ENCODE measurements at places on chromosomes 5 and 9.

DNA sequence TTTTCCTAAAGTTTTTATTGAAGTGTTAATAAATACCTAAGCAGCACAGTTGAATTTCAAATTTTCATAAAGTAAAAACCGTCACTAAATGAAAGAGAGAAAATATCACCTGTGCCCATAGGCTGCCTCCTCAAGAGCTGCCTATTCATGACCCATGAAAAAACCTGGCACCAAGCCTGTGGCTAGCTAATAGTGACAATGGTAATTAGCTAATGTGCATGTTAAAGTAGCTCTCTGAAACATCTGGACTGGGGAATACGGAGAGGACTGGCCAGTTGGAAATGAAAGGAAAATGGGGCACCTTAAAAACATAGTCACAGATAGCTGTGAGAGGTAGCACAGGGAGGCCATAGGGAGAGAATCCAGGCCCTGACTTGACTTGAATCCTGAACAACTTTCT lies 5.4 kb upstream of the GNE start:
- no peak for DNase-seq

GRCh38 chr5:132754947-132755346 lies 7.7 kb downstream of the CCNI2 start:
- DNase-seq: no peak

- no peak for DNase-seq
Observed at GRCh38 chr9:136728548-136729123, 14.1 kb downstream of the LCN10 start.

DNA sequence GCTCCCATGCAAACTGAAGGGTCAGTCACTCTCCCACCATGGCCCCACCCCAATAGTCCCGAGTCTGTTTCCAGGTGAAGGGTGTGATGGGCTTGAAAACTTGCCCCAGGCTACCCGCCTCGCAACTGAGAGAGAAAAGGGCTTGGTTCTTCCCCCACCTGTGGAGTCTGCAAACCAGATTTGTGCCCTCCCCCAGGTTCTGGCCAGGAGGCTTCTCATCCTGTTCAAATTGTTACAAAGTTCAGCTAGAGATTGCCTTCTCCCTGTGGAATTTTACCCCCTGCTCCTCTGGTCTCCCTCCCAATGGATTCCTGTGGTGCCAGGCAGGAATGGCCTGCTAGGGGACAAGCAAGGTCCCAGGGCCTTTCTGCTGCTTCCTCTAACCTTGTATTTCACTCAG lies 93.1 kb upstream of the ACO1 start:
- no peak for DNase-seq

- DNase-seq: no peak
Observed at GRCh38 chr5:145180371-145180770, 654.8 kb downstream of the PRELID2 start.

- DNase-seq: no peak
Observed at GRCh38 chr5:163794993-163795392, 289.6 kb downstream of the MAT2B start.

GRCh38 chr5:959581-960531 lies 48.7 kb upstream of the NKD2 start:
- DNase-seq: no peak

DNA sequence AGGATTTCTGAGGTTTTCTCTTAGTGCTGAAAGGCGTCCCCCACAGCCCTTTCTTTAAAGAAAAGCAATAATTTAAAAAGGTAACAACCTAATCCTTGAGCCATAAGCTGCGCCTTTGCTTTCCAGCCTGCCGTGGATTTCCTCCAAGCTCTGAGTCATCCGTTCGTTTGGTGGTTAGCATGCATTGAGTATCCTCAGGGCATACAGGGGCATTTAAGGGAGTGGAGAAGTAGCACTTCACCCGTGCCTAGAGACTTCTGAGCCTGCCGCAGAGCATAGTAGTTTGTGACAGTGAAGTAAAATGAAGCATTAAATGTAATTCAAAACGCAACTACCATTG lies 892 bp upstream of the TNC start:
- no peak for DNase-seq

DNA sequence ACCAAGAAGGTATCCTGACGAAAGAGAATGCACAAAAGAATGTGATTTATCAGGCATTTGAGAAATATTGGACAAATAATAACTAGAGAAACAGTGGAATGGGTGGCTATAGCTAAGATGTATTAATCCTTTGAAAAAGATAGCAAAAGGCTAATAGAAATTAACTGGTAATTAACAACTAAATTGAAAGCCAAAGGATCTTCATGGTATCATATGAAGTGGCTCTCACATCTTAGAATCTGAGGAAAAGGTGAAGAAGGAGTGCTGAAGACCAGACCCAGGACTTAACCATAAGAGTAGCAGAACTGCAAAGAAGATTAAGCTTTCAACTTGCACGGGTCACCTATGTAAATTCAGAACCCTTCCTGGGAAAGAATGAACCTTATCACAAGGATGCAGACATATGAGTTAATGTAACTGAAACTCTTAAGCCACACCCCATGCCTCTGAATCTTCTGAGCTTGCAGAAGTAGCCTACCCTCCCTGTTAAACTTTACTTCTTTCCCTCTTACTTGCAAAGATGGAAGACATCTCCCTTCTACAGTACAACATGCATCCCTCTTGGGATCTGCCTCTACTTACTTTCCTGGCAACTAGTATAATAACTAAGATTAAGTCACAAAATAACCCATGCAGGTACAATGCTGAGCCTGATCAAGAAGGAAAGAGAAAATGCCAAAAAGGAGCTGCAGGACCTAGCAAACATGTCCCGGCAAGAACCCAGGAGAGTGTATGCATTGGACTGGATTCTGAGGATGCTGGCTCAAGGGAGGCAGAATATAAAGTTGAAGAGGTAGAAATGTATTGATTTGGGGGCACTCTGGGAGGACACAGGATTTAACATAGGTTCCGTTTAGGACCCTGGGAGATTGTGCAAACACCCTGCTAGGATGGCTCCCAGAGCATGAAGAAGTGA lies 395.5 kb upstream of the SLC30A5 start:
- no peak for DNase-seq

GRCh38 chr9:105413525-105413924 lies 34.3 kb upstream of the FSD1L start:
- DNase-seq: no peak

DNA sequence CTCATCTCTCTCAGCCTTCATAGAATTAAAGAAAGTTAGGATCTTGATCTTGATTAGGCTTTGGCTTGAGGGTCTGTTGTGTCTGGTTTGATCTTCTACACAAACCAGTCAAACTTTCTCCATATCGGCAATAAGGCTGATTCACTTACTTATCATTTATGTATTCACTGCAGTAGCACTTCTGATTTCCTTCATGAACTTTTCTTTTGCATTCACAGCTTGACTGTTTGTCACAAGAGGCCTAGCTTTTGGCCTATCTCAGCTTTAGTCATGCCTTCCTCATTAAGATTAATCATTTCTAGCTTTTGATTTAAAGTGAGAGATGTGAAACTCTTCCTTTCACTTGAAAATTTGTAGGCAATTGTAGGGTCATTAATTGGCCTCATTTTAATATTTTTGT lies 62.8 kb downstream of the SH3RF2 start:
- DNase-seq: no peak

DNA sequence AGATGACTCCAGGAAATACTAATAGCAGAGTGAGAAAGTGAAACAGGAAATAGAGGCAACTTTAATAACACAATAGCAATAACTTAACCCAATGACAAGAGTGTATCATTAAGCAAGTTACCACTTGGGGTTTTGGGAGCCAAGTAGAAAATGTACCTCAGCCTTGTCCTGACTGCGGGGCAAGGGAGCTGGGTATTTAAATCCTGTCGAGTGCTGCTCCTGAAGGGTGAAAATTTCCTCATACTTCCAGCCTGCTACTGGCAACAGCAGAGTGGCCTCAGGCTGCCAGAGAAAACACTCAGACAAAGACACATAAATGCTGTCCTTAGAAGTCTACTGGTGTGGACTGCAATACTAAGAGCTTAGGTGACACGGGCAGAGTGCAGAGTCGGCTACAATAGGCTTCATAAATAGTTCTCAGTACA lies 112.5 kb upstream of the EMB start:
- DNase-seq: no peak

DNA sequence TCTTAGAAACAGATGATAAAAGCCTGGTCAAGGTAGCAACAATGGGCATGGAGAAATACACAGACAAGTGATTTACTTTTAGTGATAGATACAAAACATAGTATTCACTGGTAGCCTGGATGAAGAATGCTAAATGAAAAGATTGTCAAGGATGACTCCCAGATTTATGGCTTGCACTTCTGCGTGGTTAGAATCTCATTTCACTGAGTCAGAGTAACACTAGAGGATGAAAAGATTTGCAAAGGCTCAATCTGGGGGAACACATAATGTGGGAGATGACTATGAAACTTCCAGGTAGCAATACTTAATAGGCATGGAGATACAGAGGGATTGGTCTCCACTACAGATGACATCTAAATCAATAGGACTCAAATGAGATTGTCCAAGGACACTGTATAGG lies 38.4 kb downstream of the AGTPBP1 start:
- DNase-seq: no peak

DNA sequence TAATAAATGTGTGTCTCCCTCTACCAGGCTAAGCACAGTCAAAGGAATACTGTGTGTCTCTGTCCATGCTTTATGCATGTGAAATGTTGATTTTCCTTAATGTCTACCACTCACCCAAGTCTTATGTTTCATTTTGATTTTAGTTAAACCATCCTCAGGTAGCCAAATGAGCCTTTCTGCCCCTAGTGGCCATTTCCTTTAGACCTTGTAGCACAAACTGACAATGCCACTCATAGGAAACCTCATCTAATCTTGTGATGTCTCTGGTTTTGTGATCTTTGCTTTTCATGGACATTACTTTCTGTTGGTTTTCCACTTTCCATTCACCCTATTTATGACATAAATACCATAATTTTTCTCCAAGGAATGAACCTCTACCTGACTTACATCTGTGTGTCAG lies 820.8 kb downstream of the MAT2B start:
- no peak for DNase-seq

DNA sequence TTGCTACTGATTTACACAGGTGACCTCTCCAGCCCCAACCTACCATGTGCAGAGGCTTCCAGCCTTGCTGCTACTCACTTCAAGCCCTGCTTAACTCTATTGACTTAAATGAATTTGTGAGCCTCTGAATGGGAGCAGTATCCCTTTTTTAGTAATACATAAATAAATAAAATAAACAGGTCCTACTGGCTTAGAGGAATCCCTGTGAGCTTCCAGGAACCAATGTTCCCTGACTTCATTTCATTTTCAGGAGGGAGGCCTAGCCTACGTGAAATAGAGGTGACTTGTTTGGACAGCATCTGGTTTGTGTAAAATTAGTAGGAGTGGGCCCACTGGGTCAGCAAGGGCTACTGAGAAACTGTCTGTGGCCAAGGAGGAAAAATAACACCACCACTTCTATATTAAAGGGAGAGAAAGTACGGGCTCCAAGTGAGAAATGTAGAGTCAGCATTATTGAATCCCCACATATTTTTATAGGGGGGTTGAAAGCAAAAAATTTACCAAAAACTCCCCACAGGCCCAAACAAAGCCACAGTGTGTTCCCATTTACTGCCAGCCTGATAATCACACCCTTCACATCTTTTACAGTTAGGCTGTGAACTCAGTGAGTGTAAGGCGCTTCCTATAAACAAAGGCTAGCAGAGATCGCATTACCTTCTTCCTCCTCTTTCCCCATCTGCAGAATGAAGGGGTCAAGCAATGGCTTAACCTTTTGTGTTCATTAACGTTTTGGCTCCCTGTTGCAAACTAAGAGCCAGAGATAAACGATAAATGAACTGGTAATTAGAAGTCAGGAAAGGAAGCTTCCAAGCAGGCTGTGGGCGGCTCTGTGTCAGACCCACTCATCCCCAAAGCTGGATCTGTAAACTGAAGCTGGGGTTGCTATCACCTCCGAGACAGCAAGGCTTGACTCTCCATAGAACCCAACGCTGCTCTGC lies 138.8 kb upstream of the LIFR start:
- DNase-seq: no peak

- DNase-seq: no peak
Observed at GRCh38 chr9:103410059-103410458, 414.9 kb downstream of the CYLC2 start.

- no peak for DNase-seq
Observed at GRCh38 chr9:136284951-136285350, 18.9 kb downstream of the CCDC187 start.

- DNase-seq: no peak
Observed at GRCh38 chr9:13186091-13186490, 93.4 kb downstream of the MPDZ start.

- no peak for DNase-seq
Observed at GRCh38 chr5:106399391-106399790, 1271.3 kb downstream of the EFNA5 start.

- DNase-seq: no peak
Observed at GRCh38 chr5:92242170-92242569, 859.1 kb upstream of the ARRDC3 start.

- DNase-seq: no peak
Observed at GRCh38 chr5:168642019-168642418, 62.9 kb upstream of the PANK3 start.
